ENCODE measurements at places on chromosomes 12 and 14.

DNA sequence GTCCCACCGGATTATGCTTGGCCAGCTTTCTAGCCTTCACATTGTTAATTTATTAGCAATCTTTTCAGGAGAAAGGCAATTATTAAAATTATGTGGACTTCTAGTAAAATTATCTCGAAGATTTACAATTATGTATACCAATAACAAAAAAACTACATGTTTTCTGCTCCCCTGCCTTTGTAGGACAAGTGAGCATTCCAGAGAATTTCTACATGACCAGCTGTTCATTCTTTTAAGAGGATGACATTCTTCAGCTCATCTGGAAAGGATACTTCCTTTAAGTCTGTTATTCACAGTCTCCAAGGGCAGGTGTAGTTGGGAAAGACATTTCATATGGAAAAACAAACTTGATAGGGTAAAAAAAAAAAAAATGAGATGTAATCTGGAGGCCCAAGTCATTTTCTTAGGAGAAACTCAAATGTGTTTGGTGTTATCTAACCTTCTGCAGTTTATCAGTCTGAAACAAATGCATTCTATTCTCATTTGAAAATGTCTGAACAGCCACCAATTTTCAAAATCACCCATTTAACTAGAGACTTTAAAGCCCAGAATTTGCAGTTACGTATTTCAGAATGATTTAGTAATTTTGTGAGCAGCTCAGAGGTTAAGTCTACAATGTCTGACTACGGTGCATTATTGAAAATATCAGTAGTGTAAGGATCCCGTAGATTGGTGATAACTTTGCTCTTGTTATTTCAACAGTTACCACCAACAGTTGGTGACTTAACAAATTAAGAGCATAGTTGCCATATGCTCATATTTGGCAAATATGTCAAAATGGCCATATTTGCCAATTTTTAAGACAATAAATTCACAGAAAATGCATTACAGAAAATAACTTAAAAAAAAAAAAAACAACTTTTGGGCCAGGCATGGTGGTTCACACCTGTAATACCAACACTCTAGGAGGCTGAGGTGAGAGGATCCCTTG, 1.8 kb upstream of the PHLDA1 start:
- DNase-seq: peak; percentile 57

- no peak for DNase-seq
Observed at GRCh38 chr12:96187956-96188355, 6.2 kb upstream of the ELK3 start.

GRCh38 chr12:4286771-4287317, 13.3 kb downstream of the CCND2 start:
- no peak for DNase-seq

- DNase-seq: no peak
Observed at GRCh38 chr12:75482646-75483045, 2.1 kb downstream of the GLIPR1 start.

DNA sequence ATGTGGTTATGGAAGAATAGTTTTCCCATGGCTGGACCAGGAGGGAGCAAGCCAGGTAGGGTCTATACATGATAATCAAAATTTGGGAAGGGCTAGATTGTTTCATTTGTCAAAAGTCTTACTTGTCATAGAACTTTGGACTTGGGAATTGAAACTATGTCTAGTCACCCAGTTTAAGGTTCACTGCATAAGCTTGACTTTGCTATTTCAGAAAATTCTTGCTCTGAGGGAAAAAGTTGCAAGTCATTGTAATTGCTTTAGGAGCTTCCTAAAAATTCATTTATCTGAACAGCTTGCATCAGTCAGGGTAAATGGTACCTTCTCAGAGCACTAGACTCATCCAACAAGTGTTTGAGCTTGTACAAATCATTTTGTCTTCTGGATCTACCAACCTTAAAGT, 1194.7 kb downstream of the GALC start:
- DNase-seq: no peak

All from HCEC 1CT (cell line).